ENCODE measurements at places on chromosomes 7 and 10.

DNA sequence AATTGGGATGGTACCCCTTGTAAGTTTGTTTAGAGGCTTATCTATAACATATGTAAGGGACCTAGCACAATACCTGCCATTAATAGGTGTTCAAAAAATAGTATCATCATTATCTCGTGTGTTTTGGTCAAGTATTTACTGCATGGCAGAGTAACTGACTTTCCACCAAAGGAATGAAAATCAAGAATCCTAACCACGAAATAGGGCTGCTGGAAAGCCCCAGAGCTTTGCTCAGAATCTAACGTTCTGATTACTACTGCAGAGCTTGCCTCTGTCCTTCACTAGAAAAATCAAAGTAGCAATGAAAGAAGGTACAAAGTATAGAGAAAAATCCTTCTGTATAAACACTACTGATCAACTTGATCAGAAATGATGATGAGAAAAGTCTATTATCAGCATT is 34.9 kb downstream of the DCLRE1C start:
- DNase-seq, result no peak

DNA sequence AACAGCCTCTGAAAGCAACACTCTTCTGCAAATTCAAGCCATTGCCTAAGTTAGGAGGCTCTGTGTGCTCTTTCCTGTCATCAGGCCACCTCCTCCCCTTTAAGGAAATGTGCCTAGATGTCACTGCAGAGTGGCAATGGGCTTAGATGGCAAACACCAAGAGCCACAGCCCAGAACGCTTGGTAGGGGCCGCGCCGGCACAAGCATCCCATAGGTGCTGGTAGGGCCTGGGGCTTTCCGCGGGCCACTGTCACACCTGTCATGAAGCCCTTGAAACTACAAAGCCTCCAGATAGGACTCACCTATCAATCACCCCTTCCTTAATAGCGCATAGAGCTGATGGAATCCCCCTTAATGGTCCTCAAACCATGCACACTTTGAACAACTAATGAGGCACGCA is 299.9 kb downstream of the GRID1 start:
- DNase-seq, result no peak

DNA sequence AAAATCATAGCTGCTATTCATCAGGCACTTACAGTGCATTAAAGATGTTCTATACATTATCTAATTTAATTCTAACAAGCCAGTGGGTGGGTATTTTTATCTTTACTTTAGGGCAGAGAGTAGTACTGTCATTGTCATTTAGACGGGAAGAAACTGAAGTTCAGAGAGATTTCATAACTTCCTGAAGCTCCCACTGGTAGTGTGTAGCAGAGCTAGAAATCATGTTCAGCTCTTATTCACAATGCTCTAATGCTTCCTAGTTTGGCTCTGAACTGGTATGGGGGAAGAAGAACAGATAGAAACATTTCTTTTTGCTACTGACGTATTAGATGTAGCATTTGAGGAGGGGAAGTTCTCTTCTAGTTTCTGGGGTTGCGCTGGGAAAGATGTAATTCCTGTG is 116.7 kb downstream of the CYP26A1 start:
- no peak for DNase-seq

DNA sequence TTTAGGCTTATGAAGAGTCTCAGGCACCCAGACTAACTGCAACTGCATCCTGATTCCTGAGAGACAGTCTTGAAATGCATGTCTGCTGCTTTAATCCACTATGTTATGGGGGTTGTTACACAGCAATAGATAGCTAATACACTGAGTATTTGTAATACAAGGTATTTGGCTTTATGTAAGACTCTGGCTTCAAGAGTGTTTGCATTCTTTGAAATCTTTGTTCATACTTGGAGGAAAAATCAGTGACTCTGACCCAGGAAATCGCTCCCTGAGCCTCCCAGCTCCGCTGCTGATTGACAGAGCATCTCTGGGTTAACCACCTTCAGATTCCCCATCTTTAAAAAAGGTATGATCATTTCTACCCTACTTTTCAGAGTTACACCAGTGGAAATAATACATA is 133.9 kb downstream of the MTPAP start:
- DNase-seq, result no peak

DNA sequence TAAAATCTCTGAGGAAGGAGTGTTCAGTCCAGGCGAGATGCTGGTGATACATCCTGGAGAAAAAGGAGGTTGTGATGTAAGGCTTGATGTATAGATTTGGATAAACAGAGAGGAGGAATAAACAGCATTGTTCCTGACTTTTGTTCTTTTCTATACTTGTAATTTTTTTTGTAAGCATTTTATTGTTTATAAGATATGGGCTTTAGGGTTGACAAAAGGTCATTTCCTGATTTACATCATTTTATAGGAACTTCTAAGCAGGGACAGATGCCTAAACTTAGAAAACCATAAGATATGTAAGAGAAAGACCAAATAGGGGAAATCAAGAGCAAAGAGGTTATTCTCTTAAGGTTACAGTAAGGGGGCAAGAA is 16.7 kb upstream of the SLC26A4 start:
- DNase-seq, result no peak

GRCh38 chr10:130481076-130481930 is 345.1 kb downstream of the GLRX3 start:
- no peak for DNase-seq

DNA sequence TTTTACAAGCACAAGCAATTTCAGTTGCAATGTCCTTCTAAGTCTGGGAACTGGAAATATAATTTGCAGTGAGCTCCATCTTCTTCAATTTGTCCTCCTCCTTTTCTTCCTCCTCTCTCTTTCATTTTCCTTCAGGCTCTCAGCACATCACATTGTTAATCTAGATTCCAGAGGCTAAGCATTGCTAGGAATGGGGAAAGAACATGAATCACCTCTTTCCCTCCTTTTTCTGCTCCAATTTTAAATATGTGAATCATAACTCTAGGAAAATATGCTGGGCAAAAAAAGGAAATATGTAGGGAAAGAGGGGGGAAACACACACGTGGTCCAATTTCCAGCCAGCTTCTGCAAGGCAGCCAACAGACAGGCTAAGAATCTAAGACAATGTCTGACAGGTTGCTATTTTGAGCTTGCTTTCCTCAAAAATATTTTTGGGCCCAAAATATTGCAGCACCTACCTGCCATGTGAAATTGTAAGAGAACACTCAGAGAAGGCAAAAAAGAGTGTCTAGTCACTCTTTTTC is 72.7 kb upstream of the NUPR2 start:
- no peak for DNase-seq

GRCh38 chr10:90289037-90289436 is 568.8 kb downstream of the HTR7 start:
- no peak for DNase-seq

GRCh38 chr7:42734568-42734967 is 177.3 kb downstream of the C7orf25 start:
- no peak for DNase-seq

- no peak for DNase-seq
Observed at GRCh38 chr7:77467408-77467807, 51.3 kb upstream of the GSAP start.
